SK-N-SH treated with all-trans-retinoic acid at 6 μM for 48 hours (cell line): ENCODE measurements at places on chromosomes 1 and 21.
A peak's percentile ranks its signal among the peaks of the same experiment; 100 is the strongest.

DNA sequence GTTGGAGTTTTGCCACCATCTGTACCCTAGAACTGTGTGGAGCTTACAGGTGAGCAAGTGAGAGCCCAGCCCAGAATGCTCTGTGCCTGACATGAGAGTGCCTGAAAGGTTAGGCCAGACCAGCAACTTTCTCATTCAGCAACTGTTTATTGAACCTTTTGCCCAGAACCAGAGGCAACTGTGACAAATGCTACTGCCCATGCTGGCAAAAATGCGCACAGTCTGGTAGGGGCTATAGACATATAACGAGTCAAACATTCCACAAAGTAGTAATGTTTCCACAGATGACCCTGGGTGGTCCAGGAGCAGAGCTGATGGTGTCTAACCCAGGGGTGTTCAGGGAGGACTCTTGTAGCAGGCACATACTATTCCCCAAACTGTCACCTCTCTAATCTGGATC lies 56.0 kb upstream of the GCLM start:
- ATAC-seq, result no peak

DNA sequence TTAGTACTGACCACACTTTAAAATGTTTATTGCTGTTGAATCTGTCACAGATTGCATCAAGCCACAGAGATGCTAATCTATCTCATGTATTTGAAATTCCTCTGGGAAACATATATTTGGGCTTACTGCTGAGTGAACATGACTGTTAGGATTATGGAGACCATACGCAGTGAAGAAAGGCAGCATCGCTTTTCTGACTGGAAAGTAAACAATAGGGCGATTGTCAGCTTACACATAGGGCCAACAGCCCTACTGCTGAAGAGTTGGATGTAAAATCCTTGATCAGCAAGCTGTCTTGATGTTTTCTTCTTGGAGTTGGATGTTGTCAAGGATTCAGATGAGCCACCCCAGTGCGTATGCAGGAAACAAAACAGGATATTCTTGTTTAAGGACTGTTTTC lies 368.7 kb upstream of the ADGRL2 start:
- no peak for ATAC-seq

DNA sequence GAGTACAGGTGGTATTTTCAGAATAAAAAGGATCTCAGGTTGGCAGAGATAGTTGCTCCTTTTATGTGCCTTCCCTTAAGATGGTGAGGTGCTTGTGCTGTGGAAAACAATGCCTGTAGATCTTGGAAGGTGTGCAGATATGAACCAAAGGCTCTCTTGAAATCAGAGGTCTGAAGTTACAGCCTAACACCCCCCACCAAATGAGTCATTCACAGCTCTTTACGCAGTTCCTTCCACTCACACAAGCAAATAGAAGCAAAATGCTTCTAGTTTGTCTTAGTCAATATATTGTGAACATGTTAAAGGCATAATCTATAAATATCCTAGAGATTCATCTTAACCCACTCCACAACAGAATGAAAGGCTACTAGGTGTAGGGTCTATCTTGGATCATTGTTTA lies 128.9 kb upstream of the NR5A2 start:
- ATAC-seq, result no peak

DNA sequence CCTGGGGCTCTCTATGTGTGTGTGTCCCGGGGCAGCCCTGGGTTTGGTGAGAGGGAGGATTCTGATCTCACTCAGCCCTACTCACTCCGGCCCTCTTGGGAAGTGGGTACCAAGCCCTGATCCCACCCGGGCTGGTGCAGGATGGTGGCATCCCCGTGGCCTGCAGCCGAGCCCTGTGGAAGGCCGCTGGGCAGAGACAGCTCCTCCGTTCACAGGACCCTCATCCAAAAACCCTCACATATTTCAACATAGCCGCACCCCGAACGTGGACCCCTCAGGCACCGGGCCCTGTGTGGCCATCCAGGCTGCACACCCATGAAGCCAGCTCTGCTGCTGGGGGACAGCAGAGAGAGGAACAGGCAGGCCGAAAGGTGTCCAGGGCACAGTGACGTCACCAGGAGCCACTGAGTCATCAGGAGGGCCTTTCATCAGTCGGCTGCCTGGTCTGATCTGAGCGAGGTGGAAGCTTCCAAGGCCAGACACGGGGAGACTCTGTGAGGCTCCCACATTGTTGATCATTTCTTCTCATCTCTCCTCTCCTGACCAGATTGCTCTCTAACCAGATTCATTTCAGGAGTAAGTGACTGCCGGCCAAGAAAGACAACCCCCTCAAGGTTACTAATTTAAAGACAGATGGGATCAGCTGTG lies 16.2 kb upstream of the GPR157 start:
- peak; percentile 51 for ATAC-seq

DNA sequence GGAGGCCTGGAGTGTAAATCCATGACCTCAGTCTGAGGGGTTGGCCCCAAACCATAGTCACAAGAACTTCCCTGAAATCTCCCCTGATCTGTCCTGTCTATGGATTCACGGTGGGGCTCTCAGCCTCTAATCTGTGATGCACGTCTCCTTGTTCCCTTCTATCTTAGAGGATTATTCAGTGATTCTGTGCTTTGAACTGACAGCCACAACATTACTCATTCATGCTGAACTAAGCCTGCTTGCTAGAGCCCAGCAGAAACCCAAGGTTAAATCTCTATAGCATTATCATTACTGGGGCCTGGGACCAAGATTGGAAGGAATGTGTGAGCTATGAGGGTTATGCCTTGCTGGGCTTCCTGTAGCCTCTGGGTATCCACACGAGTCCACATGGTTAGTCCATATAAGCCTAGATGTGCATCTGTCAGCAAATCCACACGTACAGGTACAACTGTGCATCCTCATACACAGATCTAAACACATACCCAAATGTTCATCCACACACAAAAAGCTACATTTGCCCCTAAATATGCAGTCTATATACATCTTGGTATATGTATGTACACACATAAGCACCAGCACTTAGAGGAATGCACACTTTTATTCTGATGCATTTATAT lies 22.4 kb upstream of the MAGOH start:
- ATAC-seq, result no peak

- peak; percentile 79 for ATAC-seq
Observed at GRCh38 chr1:198623752-198624647, 14.8 kb upstream of the PTPRC start.

DNA sequence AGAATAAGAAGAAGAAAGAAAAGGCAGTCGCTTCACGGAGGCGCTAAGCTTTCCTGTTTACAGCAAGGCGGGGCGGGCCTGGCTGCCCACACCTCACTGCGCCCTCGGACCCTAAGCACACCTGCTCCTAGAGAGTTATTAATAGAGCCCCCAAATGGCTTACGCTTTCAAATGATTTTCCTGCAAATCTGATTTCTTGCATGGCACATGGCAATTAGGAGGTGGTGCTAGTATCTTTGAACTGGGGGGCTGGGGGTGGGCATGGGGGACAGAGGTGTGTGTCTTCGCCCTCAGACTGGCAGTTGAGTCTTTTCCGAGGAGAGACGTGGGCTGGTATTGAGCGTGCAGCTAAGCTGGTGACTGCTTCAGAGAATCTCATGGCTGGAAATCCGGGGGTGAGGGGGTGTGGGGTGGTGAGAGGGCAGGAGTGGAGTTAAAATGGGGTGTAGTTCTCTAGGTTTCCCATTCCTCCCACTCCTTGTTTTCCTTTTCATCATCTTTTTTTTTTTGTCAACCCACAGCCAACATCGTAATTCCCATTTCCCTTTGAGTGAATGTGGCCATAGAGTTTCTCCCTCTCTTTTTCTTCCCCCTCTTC lies 1.3 kb downstream of the S1PR1 start:
- ATAC-seq, result no peak
